Epithelial cell of alveolus of lung (primary cell): ENCODE measurements at places on chromosomes 12 and 14. TPM values are rescaled to one million over a fixed set of nuclear protein-coding genes. Genes with fewer than 3 reads are reported as not detected.

The PEBP1 gene
- 192 and 254 TPM in 2 replicates for total RNA-seq

The PROX2 gene
- not detected in 2 replicates for total RNA-seq

The GLS2 gene
- 0.13 TPM in 1 of 2 replicates, not detected in the other for total RNA-seq

The PIWIL1 gene
- total RNA-seq, result not detected in 2 replicates

The TCL1B gene
- total RNA-seq, result not detected in 2 replicates

The WASHC3 gene
- 74.6 and 124 TPM in 2 replicates for total RNA-seq

The DLGAP5 gene
- 18.1 and 29.1 TPM in 2 replicates for total RNA-seq

The ADCY4 gene
- 0.39 and 0.88 TPM in 2 replicates for total RNA-seq
